HepG2 (cell line): ENCODE measurements at places on chromosomes 13 and 19.

DNA sequence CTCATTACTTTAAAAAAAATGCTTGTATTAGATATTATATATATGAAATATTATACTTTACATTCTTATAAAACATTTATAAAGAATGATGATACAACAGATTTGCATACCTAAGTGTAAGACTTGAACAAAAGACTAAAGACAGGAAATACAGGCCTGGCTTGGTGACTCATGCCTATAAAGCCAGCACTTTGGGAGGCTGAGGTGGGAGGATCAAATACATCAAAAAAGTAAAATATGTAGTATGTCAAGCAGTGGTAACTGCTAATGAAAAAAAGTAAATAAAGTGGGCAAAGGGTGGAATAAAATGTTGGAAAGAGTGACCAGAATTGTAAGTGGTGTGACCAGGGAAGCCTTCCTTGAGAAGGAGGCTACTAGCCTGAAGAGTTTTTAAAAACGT is 133.7 kb downstream of the GGACT start:
- no peak for DNase-seq

DNA sequence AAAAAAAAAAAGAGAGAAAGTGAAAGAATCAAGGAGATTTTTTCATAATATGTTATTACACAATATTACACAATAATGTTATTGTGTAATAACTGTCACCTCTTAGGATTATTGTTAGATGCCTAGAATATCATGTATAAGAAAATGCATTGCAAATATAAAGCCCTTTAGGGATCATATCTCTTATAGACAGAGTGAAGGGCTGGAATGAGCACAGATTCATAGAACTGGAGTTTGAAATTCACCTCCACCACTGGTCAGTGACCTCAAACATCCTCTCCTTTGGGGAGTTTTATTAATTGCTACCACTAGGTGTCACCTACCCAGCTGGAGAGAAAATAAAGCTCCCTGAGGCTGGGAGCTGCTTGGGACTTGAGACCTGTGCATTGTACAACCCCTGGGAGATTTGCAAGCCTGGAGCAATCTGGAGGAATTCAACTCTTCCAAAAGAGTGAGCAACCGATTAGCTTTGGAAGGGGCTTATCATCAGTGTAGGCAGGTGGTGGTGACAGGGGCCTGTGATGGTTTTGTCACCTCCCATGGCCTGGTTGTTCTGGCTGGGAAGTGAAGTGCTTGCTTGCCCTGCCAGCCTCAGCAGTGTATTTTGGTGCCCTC is 30.3 kb upstream of the FRY start:
- peak; percentile 71 for DNase-seq

DNA sequence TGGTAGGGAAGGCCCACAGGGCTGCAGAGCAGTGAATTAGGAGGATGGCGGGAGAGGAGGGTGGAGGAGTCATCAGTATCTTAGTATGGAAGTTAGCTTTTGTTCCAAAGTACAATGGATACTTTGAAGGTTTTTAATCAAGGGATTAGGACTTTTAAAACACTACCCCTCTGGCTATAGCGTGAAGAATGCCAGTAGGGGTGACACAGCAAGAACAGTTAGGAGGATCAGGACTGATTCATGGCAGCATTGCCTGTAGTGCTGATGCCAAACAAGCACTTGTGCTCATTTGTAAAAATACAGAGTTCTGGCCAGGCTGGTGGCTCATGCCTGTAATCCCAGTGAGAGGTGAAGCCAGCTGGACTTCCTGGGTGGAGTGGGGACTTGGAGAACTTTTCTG is 46.2 kb downstream of the SKA3 start:
- DNase-seq, result no peak

DNA sequence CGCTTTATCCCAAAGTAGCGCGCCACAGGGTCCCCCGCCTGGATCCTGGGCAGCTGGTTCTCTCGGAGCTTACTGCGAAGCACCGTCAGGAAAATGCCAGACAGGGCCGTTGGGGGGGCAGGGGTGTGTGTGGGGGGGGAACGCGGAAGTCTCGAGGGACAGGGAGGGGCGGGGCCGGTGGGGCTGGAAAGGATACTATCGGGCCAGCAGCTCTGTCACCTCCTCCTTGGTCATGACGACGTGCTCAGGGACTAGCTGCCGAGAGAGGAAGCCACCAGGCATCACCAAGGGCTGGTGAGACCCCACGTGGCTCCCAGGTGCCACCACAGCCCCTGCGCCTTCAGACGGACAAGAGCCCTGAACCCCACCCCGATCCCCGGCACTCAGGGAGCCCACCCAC is 5.3 kb downstream of the POLR2E start:
- no peak for DNase-seq
